ENCODE measurements at places on chromosomes 16 and 17.

DNA sequence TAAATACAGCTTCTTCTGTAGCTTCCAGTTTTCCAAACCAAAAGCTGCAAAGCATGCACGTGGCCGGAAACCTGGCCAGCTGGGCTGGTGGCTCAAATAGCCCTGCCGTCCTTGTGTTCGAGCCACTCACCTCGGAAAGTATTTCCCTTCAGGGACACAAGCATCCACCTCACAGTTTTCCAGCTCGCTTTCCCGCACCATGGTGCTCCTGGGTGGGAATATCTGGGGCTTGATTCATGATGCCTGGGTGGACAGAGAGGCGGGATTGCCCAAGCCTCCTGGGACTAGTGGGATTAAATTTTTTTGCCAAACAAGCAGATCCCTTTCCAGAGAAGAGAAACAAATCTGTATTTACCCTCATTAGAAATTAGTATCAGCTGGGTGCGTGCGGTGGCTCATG is 7.1 kb upstream of the MVD start:
- DNase-seq: no peak

DNA sequence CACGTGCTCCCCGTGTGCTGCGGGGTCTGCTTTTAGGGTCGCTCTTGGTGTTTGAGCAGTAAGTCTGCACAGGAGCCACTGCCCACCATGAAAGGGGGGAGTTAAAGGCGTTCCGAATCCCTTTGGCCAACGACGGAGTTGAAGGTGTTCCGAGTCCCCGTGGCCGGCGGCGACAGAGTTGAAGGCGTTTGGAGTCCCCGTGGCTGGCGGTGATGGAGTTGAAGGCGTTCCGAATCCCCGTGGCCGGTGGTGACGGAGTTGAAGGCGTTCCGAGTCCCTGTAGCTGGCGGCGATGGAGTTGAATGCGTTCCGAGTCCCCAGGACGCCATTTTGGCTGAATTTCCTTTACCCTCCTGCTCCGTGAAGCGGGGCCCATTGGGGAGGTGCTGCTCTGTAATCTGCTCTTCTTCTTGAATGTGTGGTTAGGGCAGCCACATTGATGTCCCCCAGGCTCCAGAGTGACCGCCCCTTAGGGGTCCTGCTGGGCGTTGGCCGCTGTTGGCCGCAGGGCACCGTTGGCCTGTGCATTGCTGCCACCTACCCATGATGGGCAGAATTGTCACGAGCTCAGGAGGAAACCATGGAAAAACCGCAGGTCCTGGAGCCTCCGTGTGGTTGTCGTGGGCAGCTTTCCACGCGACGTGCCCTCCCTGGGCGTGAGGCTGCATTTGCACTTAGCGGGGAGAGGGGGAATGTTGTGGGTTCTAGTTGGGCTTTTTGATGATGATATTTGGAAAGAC is 73.7 kb upstream of the ZNF750 start:
- DNase-seq: no peak

GRCh38 chr17:7173687-7174602 is 5.2 kb downstream of the ASGR1 start:
- peak; percentile 89 for DNase-seq

- DNase-seq: peak; percentile 77
Measured at GRCh38 chr16:11586856-11587642, at the start of gene LITAF. TSS of gene LITAF (minus strand) at chr16:11586919. CDS start at chr16:11556730, 30,189 bp downstream.

DNA sequence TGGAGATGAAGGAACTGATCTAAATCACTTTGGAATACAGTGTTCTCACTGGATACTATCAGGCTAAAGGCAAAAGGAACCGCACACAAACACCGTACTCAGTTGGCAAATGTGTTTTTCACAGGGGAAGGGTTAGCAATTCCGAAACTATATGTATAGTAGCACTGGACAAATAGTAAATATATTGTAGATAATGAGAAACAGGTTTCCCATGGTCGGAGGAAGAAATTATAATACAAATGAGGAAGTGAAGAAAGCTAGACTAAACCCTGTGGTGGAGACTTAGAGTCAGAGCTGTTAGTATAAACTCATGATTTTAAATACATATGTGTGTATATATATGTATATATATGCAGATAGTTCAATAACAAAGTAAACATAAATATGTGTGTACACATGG is 414.1 kb upstream of the SALL1 start:
- no peak for DNase-seq

DNA sequence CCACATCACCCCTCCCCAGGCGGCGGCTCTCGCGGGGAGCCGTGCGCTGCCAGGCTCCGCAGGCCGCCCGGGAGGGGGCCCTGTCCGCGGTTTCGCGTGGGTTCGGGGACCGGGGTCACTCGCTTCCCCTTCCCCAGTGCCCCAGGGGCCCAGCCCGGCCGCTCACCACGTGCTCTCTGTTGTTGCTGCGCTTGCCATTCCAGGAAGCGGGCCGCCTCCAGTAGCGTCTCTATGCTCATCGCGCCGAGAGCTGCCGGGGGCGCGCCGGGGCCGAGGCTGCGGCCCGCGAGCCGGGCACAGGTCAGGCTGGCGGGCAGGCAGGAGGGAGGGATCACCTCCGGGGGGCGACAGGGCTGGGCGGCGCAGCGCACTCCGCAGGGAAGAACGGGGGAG is 390 bp downstream of the MNT start:
- DNase-seq: peak; percentile 89

DNA sequence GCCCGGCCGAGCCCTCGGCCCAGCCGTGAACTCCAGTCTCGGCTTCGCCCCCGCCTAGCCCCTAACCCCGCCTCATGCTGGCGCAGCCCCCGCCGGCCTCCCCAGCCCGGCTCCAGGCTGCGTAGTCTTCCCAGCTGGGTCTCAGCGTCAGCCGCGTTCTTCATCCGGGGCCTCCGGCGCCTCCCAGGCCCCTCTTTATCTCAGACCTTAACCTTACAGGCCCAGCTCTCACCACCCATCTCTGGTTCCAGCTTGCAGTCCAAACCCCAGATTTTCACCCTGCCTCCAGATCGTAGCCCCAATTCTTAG is at the start of gene PROCA1:
Gene PROCA1, minus strand, starts transcription at position 166 of the 309 bp plus-strand sequence. CDS start 228 bp downstream, outside the sequence.
- no peak for DNase-seq

DNA sequence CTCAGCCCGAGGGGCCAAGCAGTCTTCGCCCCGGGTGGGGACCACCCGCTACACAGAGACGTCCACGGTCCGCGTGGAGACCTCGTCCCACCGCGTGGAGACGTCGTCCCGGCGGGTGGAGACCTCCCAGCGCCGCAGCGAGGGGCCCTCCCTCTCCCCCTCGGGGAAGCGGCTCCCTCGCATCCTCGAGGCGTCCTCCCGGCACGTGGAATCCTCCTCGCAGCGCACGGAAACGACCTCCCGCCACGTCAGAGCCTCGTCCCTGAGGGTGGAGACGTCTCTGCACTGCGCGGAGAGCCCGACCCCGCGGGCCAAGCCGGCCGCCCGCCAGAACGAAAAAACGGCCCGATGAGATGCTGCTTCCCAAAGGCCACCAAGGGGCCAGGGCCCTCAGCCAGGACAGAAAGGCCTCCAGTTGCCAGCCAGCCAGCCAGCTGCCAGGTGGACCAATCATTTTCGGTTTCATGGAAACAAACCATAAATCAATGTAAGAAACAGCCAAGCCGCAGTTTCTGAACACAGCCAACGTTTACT is 424 bp downstream of the C17orf100 start:
- no peak for DNase-seq

- DNase-seq: peak; percentile 81
Measured at GRCh38 chr16:80569440-80570105, 28.8 kb downstream of the DYNLRB2 start.

GRCh38 chr17:56891751-56892150 is 22.1 kb downstream of the TRIM25 start:
- DNase-seq: peak; percentile 56

GRCh38 chr17:29980261-29980660 is 38.8 kb downstream of the EFCAB5 start:
- DNase-seq: no peak

- DNase-seq: peak; percentile 73
Measured at GRCh38 chr16:66706506-66706880, 9.9 kb upstream of the CMTM4 start.

DNA sequence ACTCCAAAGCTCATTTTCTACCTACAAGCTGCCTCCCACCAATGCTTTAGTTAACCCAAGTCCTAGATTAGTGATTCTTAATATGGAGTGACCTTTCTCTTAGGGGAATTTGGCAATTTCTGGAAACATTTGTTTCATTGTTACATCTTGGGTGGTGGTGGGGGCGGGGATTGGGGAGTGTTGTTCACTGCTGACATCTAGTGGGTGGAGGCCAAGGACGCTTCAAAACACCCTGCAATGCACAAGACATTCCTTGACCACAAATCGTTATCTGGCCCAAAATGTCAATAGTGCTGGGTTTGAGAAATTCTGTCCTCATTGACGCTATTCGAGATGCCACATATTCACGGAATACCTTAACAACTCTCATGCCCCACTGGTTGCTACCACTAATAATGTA is 282.9 kb downstream of the RBFOX1 start:
- DNase-seq: no peak

- DNase-seq: no peak
Measured at GRCh38 chr16:53666786-53667415, 36.8 kb downstream of the RPGRIP1L start.

DNA sequence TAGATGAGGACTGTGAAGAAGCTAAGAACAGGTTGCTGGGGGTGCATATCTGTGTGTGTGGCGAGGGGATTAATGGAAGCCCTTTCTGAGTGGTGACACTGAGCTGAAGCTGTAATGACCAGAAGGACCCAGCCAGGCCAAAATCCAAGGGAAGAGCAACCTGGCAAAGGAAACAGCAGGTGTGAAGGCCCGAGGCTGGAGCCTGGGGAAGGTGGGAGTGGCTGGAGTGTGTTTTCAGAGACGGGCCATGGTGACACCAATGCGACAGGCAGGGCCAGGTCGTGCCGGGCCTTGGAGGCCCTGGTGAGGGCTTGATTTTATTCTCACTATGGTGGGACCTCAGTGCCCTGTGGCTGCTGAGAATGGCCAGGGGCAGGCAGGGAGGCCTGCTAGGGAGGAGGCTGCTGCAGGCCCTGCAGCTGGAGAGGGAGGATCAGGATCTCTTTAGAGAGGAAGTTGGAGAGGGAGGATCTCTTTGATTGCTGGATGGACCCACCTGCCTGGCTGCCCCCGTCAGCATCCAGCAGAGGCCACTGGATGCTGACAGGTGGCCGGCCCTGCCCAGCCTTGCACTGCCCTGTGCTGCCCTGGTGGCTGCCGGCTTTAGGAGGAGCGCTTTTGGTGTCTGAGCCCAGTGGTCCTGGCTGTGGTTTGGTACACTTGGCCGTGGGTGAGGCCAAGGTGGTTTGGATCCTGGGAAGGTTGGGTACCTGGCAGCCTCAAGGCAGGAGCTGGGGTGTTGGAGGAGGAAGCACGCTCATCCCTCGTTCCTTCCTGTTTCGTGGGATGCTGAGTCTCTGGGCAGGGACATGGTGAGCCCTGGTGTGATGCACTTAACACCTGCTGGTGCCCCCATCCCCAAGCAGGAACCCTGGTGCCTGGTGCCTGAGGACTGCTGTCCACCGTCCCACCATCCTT is 188.3 kb downstream of the SEC14L1 start:
- peak; percentile 56 for DNase-seq

- no peak for DNase-seq
Measured at GRCh38 chr17:72463287-72464102, 342.7 kb downstream of the SOX9 start.

DNA sequence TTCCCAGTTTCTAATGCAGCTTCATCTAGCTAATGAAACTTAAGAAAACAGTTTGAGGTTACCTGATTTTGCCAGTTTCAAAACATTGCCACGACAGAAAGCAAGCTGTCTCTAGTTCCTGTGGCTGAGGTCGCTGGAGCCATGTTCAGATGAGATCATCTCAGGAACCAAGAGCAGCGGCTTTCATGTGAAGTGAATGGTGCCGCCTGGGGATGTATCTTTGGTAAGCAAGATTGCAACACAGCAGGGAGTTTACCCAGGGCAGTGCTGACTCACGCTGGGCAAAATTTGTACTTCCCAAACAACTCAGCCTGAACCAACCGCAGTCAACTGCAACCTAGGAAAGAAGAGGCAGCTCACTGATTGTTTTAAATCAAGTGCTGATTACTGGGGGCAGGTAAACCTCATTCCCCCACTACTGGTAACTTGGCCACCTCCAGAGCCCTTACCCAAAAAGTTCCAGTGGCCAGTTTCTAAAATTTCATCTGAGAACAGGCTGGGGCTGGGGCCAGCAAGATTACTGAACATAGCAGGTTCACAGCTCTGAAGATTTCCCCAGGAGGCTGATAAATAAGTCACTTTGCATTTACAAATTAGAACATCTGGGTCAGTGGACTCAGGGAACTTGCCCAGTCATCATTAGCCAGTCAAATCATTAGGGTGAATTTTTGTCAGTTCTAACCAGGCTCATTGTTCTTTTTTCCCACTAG is at the start of gene RFFL:
Gene RFFL, minus strand, starts transcription at position 194 of the 710 bp plus-strand sequence. CDS start 37,154 bp downstream, outside the sequence.
- peak; percentile 98 for DNase-seq

GRCh38 chr17:9146064-9146463 is 124.8 kb downstream of the NTN1 start:
- DNase-seq: no peak

DNA sequence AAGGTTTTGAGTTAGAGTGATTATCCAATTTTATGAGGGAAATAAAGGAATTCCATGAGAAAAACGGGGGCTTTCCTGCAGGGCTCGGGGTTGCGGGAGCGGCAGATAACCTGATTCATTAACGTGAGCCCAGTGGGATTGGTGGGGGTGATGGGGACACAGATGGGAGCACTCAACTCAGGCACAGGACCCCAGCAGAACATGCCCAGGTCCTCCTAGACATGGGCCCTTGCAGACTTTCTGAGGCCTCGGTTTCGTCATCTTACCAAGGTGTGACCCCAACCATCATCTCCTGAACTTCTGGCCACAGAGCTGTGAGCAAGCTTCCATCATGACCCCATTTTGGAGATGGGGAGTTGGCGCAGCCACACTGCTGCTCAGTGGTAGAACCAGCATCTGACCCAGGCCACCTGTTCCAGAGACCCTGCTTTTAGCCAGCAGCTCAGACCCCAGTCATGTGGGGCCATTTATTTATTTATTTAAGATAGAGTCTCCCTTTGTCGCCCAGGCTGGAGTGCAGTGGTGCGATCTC is 22.3 kb downstream of the CARHSP1 start:
- DNase-seq: no peak

GRCh38 chr17:67041941-67042899 is 2.1 kb upstream of the CACNG1 start:
- no peak for DNase-seq

DNA sequence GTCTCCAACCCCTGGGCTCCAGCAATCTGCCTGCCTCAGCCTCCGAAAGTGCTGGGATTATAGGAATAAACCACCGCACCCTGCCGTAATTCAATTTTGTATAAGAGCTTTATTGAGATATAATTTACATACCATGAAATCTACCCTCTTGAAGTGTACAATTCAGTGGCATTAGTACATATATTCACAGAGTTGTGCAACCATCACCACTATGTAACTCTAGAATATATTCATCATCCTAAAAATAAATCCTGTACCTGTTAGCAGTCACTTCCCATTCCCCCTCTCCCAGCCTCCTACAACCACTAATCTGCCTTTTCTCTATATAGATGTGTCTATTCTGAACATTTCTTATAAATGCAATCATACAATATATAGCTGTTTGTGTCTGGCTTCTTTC is 26.1 kb downstream of the TOM1L2 start:
- no peak for DNase-seq

Data from islet precursor cell (in vitro differentiated cells).